ENCODE measurements at places on chromosomes 2 and 18. TPM values are rescaled to one million over a fixed set of nuclear protein-coding genes. Genes with fewer than 3 reads are reported as not detected.

Gene TBR1
- total RNA-seq, result not detected

Gene CHRNG
- total RNA-seq, result not detected

Gene CBLN2
- under 0.01 TPM for total RNA-seq

Gene LCT
- not detected for total RNA-seq

Gene CRYGD
- not detected for total RNA-seq

Gene NDC80
- 2.7 TPM for total RNA-seq

Gene CRYBA2
- total RNA-seq, result not detected

Gene DNER
- 0.83 TPM for total RNA-seq

Gene UGT1A5
- total RNA-seq, result not detected

Gene SPATA3
- total RNA-seq, result not detected

Gene CYP27C1
- total RNA-seq, result 0.18 TPM

Gene ST6GAL2
- under 0.01 TPM for total RNA-seq

Gene GAD1
- total RNA-seq, result 0.28 TPM
